Mucosa of gallbladder (tissue), 1 donor: ENCODE measurements at places on chromosomes 1 and 21. TPM values are rescaled to one million over a fixed set of nuclear protein-coding genes. Genes with fewer than 3 reads are reported as not detected.
A peak's percentile ranks its signal among the peaks of the same experiment; 100 is the strongest.

DNA sequence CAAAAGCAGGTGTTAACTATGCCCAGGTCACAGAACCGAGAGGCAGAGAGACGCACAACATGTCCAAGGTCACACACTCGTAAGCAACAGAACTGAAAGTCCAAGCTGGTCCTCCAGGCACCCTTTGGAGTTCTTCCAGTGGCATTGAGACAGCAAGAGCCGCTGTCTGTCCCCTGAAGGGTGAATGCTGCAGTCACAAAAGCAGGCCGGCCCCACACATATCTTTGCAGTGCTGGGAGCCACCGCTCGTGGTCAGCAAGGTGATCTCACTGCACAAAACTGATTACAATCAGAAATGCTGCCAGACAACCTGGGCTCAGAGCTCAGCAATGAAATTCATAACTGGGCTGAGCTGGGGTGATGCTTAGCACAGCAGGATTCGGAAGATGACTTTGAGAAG, 47.4 kb upstream of the RAB4A start:
- DNase-seq, result peak; percentile 45

DNA sequence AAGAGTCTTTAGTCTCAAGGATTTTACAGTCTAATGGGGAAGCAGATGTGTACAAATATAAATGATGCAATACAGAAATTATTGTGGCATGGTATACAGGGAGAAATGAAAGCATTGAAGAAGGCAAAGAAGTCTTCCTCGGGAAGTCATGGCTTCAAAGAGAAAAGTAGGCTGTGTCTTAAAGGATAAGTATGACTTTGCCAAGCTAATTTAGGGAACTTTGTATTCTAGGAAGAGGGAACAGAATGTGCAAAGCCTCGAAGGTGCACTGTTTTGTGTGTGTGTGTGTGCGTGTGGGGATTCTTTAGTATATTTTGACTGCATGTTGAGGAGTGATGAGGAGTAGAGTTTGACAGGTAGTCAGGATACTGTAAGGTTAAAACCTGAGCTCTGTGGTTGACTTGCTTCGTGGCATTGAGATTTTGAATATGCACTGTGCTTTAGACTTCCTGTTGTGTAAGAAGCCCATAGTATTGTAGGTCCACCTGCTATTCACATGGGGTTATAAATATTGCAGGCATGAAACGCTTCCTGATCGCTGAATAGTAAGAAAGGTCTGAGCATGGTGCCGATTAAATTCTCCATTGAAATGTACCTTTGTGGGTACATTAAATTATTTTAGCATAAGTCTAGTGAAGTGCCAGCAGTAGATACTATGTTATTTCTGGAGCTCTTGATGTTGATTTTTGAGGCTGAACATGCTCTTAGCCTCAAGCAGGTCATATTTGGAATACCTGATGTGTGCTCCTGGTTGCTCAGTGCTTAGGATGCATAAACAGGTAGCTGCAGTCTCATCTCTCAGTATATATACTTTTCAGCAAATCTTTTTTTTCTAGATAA, 8.0 kb downstream of the SMAP2 start:
- DNase-seq, result no peak

GRCh38 chr1:203328714-203329122, 22.2 kb downstream of the FMOD start:
- DNase-seq, result peak; percentile 60

DNA sequence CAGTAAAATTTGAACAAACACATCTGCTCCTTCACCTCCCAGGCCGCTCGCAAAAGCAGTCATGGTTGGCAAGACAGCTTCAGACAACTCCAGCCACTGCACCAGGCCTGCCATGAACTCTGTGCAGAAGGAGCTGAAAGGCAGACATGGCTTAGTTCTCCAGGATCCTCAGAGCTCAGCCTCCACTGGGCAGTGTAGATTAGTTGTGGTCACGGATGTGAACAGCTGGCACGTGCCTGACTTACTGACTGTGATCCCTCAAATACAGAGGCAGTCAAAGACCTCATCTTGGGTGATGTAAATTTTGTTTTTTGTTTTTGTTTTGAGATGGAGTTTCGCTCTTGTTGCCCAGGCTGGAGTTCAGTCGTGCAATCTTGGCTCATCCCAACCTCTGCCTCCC, 28.4 kb downstream of the TMCO4 start:
- DNase-seq, result no peak

DNA sequence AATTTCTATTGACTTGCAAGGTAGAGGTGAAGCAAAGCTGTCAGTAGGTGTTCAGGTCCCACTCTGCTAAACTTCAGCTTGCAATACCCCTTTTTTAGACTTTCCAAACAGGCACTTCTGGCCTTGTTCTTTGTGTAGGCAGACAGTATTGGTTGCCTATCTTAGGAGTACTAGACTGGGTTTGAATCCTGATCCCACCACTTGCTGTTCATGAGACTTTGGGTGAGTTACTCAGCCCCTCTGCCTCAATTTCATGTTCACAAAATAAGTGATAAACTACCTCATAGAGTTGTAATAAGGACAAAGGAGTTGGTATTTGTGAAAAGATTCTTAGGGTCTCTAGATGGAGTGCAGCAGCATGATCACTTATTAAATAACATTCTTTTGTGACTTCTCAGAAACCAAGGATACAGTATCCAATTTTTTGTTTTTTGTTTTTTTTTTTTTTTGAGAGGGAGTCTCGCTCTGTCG, 5.2 kb downstream of the RCC1 start:
- DNase-seq, result no peak

Gene FCRL6
- total RNA-seq, result 0.81 TPM

Gene SUSD4
- total RNA-seq, result 3.4 TPM

Gene RGS16
- total RNA-seq, result 5.8 TPM
